Hematopoietic multipotent progenitor cell (in vitro differentiated cells): ENCODE measurements at places on chromosomes 2 and 18. TPM values are rescaled to one million over a fixed set of nuclear protein-coding genes. Genes with fewer than 3 reads are reported as not detected.

Gene DSG1
- not detected for total RNA-seq

Gene GDF7
- 2.2 TPM for total RNA-seq

Gene UGT1A3
- not detected for total RNA-seq

Gene C2orf15
- total RNA-seq: 1.6 TPM

Gene CMPK2
- total RNA-seq: 31.5 TPM

Gene SEPTIN10
- 0.27 TPM for total RNA-seq

Gene TDRD15
- total RNA-seq: under 0.01 TPM

Gene TUBA4B
- total RNA-seq: not detected

Gene LOXL3
- total RNA-seq: 14.3 TPM

Gene ALK
- total RNA-seq: under 0.01 TPM

GRCh38 chr18:23825978-23826405 lies 136.7 kb downstream of the LAMA3 start:
- DNase-seq: peak; percentile 64

GRCh38 chr18:56086786-56087185 lies 498.8 kb upstream of the TCF4 start:
- no peak for DNase-seq

- DNase-seq: no peak
Measured at GRCh38 chr2:178258916-178259315, 64.6 kb downstream of the OSBPL6 start.

DNA sequence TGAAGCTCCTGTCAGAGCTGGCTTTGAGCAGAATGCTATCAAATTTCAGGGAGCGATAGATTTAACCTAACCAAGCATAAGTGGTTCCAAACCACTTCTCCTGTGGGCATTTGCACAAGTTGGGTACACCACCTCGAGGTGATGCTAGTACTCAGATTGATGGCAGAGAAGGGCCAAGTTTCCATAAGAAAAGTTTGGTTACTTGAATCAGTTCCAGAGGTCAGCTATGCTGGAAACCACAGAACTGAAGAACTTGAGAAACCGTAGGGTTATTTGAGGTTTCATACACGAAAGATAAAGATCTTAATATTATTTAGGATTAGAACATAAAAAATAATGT lies 238.2 kb upstream of the SOX11 start:
- no peak for DNase-seq

DNA sequence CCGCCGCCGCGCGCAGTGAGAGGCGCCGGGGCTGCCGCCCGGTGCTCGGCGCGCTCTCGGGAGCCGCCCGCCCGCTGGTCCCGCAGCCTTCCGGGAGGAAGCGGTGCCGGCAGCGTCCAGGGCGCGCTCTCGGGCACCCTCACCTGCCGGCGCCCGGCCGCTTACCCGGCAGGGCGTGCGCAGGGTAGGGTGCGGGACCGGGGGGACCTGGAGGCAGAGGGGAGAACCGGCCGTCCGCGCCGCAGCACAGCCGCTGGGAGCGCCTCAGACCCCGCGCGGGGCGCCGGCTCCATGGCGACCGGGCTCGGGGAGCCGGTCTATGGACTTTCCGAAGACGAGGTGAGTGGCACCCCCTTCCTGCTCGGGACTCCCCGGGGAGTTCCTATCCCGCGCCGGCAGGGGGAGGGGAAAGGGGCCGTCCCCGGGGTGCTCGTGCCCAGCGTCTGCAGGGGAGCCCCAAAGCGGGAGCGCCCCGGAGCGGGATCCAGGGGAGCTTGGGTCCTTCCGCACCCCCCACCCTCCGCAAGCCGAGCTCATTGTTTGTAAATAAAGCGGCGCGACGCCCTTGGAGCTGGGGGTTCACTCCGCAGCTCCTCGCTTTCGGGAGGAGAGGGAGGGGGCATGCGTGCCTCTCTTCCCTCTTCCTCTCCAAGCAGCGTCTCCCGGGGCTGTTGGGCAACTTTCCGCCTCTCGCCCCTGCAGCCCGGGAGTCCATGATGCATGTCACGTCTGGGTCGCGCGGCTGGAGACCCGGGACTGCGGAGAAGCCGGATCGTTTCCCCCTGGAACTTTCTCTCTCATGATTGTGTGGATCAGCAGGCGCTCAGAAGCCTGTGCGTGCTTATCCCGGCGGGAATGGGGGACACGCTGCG lies 580 bp downstream of the NEDD4L start:
- peak; percentile 10 for DNase-seq

- DNase-seq: no peak
Measured at GRCh38 chr18:28963481-28963880, 786.6 kb upstream of the CDH2 start.

GRCh38 chr2:73246850-73247249 lies 12.7 kb downstream of the CCT7 start:
- no peak for DNase-seq

- DNase-seq: no peak
Measured at GRCh38 chr2:144943293-144943941, 423.5 kb upstream of the ZEB2 start.

DNA sequence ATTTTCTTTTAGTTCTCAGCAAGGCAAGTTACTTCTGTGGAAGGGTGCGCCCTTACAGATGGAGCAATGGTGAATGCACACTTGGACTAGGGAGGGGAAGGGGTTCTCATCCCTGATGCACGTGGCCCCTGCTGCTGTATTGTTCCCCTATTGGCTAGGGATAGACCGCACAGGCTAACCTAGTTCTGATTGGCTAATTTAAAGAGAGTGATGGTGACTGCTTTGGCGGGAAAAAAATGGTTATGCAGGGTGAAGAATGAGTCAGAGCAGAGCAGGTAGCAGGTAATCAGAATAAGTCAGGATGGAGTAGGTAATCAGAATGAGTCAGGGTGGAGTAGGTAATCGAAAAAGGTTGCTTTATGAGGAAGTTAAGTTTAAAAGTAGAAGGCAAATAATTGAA lies 171.5 kb downstream of the MTCL1 start:
- no peak for DNase-seq

DNA sequence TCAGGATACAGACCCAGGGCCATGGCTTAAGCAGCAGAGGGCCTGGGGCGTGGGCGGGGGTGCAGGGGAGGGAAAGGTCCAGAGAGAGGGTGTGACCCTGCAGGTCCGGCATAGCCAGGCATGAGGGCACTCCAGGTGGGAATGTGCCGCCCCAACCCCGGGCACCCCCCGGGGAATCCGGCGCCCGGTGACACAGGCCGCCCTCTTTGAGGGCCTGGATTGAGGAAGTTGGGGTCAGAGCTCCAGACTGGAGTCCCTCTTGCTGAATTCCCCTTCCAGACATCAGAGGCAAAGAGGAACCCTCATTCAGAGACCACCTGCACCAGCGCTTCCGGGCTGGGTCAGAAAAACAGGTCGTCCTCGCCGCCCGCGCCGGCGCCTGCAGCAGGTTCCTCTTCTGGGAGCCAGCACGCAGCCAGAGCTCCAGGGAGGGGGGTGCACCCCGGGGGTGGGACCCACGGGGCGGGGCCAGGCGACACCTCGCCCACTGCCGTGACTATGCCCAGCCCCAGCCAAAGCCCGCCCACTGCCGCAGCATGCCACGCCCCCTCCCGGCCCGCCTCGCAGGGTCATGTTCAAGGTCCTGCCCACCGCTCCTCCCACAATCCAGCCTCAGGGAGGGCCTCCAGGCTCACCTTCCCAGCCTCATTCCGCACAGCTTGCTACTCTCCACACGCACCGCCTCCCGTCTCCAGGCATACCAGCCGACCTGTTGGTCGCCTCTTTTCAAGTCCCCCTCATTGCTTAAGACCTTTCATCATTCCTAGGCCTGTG lies 98.3 kb upstream of the ID2 start:
- DNase-seq: no peak

- DNase-seq: no peak
Measured at GRCh38 chr18:51751901-51752300, 554.4 kb upstream of the MEX3C start.

GRCh38 chr2:137838255-137839092 lies 125.8 kb upstream of the HNMT start:
- DNase-seq: no peak

DNA sequence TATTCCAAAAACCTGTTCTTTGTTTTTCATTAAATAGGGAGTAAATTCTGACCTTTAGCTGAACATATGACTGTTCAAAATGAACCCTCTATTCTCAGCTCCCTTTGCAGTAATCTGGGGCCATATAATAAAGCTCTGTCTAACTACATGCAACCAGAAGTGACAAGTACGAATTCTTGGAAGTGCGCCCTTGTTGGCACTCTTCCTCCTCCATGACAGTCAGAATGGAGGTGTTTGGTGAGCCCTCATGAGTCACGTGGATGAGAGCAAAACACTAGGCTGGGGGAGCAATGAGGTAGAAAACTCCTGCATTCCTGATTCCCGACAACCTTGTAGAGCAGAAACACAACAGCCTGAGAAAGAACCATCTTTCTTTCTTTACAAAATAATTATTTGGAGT lies 552.9 kb downstream of the FBXO15 start:
- no peak for DNase-seq

DNA sequence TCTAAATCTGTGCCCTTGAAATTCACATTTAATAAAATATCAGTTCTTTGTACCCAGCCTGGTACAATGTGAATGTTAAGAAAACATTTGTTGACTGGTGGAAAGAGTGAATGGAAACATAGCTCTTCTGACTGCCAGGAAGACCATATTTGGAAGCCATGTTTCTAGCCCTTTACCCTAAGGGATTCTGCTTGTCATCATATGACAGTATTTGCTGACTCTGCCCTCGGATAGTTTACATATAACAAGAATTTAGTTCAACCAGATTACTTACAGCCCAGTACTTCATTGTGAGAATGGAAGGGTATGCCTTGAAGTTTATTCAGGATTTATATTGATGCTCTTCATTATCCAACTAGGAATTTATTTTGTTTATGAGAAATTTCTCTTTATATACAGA lies 13.8 kb upstream of the KCNS3 start:
- DNase-seq: no peak

- no peak for DNase-seq
Measured at GRCh38 chr2:230269715-230270114, 44.2 kb downstream of the SP140 start.

- no peak for DNase-seq
Measured at GRCh38 chr2:48207851-48208250, 301.6 kb upstream of the FBXO11 start.

DNA sequence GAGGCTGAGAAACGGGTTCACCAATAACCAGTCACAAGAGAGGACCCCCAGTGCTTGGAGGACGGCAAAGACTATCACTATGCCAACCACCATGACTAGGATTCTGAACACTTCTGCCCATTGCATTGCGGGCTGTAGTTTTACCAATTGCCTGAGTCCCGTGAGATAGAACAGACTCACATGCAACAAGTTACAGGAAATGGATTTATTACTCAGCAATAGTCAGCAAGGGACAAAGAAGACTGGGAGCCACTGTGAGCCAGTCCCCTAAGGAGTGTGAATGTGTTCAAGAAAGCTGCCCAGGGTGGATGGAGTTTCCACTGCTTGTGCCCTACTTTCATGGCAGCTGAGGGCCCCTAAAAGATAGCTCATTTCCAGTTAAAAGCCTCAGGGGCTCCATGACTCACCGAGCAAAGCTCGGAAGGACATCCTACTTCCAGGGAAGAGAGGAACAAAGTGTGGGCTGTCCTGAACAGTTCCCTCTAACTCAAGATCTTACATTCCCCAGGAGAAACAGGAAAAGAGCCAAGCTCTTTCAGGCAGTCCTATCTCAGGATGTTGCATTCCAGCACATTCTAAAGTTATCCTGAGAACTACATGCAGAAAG lies 54.4 kb downstream of the SLC4A3 start:
- no peak for DNase-seq

- DNase-seq: no peak
Measured at GRCh38 chr2:2600366-2600765, 269.3 kb upstream of the MYT1L start.

GRCh38 chr2:144848423-144848822 lies 328.5 kb upstream of the ZEB2 start:
- DNase-seq: no peak

DNA sequence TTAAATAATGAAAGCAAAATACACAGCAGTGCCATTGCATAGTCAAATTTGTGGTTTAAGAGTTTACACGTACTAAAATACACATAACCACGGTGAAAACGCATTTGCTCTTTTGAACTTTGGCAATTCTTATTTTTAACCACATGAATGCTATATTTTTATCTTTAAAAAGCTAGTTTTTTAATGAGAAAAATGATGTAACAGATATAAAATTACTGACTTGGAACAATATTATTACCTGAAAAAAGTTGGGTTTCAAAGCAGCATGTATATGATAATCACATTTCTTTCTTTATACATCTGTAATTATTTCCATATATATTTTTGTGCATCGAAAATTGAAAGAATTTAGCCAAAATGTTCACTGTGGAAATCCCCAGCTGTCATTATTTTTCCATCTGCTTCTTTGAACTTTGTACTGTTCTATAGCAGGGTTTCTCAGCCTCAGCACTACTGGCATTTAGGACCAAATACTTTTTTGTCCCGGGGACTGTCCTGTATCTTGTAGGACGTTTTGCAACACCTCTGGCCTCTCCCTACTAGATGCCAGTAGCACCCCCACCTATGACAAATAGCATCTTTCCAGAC lies 75.9 kb upstream of the CAB39 start:
- DNase-seq: no peak

DNA sequence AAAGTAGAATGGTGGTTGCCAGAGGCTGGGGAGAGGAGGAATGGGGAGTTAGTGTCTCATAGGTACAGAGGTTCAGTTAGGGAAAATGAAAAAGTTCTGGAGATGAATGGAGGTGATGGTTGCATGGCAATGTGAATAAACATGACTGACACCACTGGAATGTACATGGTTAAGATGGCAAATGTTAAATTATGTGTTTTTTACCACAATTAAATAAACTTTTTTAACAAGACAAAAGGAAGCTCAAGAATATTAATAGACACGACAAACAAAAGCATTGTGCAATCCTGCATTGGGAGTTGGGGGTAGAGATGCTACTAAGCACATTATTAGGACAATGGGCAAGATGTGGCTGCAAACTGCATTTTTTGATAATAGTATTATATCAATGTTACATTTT lies 147.7 kb downstream of the TWIST2 start:
- DNase-seq: no peak

DNA sequence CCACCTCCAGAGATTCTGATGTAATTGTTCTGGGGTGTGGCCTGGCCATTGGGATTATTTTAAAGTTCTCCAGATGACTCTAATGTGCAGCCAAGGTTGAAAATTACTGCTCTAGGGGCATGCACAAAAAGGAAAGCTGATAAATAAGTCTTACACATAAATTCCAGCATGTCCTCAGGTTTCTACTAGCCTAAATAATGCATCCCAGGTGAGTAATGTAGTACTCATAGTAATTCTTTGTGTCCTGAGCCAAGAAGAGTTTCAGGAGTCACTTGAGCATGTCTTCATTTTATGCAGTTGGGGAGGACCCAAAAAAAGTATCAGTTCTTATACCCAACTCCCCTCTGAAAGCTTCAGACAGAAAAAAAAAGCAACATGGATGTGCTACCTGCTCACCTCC lies 130.1 kb upstream of the SP5 start:
- DNase-seq: no peak

- no peak for DNase-seq
Measured at GRCh38 chr2:68193787-68194372, 36.2 kb downstream of the PNO1 start.
